ENCODE measurements at places on chromosomes 2 and 18.

- no peak for DNase-seq
Observed at GRCh38 chr2:18855027-18855426, 265.7 kb upstream of the NT5C1B start.

DNA sequence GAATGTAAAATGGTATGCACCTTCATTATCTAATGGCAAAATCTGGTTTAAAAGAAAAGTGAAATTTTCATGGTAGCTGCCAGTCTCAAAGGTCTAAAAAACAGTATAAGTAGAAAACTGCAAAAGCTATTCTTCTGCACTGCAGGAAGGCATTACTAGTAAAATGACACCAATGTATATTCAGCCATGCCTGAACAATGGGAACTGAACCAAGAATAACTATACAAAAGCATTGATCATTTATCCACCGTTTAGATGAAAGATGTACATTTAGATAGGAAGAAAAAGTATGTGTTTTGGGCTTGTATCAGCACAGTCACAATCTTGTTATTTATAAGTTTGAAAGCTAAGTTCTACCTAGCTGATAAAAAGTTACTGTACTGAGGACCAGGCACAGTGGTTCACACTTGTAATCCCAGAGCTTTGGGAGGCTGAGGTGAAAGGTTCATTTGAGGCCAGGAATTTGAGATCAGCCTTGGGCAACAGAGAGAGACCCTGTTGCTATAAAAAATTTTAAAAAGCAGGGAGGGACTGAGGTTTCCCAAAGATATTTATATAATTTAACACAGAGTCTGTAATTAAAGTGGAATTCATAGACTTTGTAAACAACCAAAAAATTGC, 163.1 kb upstream of the WDSUB1 start:
- DNase-seq: no peak

- no peak for DNase-seq
Observed at GRCh38 chr2:149334156-149334555, 3.8 kb downstream of the LYPD6 start.

- DNase-seq: no peak
Observed at GRCh38 chr2:27042159-27042661, 9.3 kb upstream of the AGBL5 start.

GRCh38 chr2:79370976-79371538, 141.8 kb upstream of the CTNNA2 start:
- no peak for DNase-seq

- peak; percentile 25 for DNase-seq
Observed at GRCh38 chr2:157404363-157404762, 39.5 kb downstream of the CYTIP start.

GRCh38 chr2:16322308-16323125, 343.1 kb downstream of the CYRIA start:
- DNase-seq: no peak

DNA sequence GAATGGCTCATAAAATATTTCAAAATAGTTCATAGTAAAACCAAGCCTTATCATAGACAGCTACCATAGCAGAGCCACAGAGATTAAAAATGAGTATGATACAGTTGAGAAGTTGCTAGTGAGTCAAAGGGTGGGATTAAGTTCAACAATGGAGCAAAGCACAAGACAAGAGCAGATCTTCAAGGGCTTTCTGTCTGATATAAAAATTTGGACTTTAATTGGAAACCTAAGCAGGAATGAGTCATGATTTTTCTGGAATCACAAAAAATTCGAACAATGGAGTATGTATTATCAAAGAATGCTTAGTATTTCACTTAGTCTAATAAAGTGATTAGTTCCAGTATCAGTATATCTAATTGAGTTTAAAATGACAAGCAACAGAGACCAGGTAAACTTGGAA, 487.3 kb upstream of the NETO1 start:
- DNase-seq: no peak

DNA sequence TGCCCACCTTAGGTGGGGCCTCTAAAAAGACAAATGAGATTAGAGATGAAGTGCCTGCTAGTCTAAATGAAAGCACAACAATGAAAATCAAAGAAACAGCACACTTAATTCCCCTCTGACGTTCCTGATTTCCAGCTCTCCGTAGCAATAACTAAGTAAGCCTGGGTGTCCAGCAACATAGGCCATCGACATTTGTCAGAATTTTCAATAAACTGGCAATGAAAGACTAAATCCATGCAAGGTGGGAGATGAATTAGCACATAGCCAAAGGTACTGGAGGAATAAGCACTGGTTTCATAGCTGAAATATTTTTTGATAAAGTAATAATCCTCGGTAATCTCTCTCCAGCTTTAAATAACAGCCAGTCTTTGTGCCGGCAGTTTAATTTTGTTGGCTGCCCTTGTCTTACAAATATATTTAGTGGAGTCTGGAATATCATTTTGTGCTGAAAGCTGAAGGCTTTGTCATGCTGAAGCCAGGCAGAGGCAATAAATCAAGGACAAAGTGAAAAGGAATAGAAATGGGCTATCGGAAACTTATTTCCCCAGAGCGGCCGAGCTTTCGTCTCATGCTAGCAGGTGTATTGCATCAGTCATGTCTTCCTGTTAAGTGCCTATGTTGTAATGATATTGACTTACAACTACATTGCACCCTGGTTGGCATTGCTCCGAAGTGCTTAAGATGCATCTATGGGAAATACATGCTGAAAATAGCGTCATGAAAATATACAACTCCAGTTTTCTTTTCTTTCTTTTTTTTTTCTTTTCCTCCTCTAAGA, 790.1 kb downstream of the CNTNAP5 start:
- no peak for DNase-seq

- peak; percentile 7 for DNase-seq
Observed at GRCh38 chr2:66432801-66433694, 1.9 kb upstream of the MEIS1 start.

- no peak for DNase-seq
Observed at GRCh38 chr2:26002632-26003310, 20.5 kb upstream of the KIF3C start.

- no peak for DNase-seq
Observed at GRCh38 chr2:240967681-240968621, 30.5 kb upstream of the SNED1 start.

- no peak for DNase-seq
Observed at GRCh38 chr2:192128655-192129054, 66.1 kb downstream of the TMEFF2 start.

- DNase-seq: no peak
Observed at GRCh38 chr2:239021224-239021623, 173.3 kb downstream of the TWIST2 start.

DNA sequence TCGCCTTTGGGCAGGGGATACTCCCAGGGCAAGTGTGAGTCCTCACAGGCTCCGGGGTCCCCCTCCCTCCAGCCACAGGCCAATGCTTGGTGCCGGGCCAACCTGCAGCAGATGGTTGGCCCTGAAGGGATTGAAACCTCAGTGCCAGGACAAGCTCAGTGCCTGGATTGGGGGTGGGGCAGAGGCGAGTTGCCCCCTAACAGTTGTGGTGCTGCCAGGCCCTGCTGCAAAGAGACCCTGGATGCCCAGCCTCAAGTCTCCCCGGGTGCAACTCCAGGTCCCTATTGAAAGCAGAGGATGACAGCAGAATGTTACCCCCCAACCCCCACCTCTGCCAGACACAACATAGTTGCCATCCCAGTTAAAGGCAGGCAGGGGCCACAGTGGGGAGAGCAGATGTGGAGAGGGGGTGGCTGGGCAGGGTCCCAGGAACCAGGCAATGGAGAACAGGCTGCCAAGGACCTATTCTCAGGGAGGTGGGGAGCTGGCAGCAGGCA, 9.5 kb upstream of the RNF103 start:
- DNase-seq: no peak

- no peak for DNase-seq
Observed at GRCh38 chr2:71721362-71721665, 268.0 kb downstream of the DYSF start.

- DNase-seq: no peak
Observed at GRCh38 chr2:126899616-126900185, 1.0 kb downstream of the TEX51 start.

DNA sequence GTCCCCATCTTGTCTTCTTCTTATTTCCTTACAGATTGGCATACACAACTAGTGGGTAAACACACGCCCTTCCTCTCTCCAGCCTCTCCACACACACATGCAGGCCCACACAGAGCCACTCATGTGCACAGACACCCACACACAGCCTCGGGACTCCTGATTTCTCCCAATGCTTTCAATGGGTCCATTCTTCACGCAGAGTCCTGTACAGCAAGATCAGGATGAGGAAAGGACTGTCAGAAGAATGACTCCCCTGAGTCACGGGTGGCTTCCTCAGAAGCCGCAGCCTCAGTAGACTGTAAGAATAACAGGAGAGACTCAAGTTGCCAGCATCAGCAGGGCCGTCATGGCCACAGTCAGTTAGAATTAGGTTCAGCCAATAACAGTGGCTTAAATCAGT, 109.1 kb upstream of the GLI2 start:
- DNase-seq: no peak

DNA sequence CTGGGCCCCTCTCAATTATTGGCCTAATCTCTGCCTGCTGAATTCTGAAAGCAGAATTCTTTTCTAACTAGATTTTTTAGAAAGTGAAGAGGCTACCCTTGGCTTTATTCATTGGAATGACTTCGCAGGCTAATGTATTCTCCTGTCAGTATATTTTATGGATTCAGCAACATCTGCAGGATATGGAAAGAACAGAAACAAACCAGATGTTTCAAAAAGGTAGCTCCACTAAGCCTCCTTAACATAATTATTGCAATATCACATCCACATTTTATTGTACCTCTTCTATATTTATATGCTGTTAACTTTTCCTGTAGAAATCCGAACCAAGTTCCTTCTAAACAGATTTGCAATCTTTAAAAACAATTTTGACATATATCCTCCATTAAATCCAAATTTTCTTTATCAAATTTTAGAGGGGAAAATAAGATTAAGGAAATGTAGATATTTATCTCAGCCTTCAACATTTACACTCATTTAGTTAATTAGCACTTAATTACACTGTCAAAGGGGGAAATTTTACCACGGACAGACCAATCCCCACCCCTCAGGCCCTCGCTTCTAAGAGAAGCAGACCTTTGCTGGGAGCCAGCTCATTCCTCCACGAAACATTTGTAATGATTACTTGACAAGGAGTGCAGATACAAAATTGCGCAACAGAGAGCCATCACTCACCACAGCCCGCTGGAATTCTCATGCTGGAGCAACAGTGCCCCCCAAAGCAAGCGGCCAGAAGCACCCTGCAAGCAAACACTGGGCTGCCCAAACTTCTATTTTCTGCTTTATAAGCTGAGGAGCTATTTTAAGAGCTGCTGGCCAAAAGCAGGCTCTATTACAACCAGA, 253.4 kb downstream of the ETAA1 start:
- DNase-seq: no peak

DNA sequence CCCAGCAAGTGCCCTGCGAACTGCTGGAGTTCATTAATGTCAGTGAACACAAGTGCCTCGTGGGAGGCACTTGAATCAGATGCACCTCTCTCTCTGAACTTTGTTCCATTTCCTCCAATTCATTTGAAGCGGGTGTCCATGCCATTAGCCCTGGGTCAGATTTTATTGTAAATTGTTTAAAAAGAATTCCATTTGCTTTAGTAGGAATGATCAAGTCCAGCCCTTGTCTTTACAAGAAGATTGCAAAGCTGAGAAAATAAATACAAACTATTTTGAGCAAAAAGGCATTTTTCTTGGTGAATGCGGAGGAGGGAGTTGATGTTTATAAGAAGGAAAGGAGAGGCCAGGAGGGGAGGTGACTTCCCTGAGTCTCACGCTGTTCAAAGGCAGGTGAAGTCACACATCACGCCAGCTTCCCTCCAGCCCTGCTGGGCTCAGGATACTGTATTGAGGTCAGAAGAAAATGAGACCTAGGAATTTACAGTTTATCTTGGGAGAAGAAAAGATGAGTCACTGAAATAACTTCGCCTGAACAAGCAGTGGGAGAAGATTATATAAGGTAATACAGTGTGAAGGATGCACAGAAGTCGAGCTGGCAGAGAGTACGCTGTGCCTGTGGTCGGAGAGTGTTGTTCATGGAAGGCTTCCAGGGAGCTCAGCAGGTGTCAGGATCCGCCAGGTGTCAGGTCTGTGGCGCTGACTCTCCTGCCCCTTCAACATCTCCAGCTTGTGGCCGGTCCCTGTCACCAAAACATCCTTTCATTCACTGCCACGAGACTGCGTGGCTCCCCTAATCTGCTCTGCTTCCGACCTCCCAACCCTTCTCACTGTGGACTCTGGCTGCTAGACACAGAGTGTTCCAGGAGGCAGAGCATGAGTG, 36.5 kb downstream of the EFR3B start:
- DNase-seq: no peak

GRCh38 chr2:157411624-157412336, 32.1 kb downstream of the CYTIP start:
- no peak for DNase-seq

DNA sequence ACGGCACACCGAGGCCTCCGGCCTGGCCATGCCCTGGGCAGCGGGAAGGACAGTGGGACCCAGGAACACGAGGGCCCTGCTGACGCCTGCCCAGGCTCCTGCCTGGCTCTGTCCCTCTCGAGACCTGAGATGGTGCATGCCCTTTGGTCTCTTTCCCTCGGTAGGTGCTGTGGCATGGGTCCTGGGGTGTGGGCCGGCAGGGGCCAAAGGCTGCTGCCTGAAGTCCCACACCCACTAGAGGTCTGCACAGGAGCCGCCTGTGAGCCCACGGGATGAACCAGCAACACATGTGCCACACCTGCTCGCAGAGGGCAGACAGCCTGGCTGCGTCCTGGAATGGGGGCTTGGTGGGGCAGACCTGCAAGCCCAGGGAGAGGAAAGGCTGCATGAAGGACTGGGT, 73.3 kb downstream of the NDUFA10 start:
- no peak for DNase-seq

DNA sequence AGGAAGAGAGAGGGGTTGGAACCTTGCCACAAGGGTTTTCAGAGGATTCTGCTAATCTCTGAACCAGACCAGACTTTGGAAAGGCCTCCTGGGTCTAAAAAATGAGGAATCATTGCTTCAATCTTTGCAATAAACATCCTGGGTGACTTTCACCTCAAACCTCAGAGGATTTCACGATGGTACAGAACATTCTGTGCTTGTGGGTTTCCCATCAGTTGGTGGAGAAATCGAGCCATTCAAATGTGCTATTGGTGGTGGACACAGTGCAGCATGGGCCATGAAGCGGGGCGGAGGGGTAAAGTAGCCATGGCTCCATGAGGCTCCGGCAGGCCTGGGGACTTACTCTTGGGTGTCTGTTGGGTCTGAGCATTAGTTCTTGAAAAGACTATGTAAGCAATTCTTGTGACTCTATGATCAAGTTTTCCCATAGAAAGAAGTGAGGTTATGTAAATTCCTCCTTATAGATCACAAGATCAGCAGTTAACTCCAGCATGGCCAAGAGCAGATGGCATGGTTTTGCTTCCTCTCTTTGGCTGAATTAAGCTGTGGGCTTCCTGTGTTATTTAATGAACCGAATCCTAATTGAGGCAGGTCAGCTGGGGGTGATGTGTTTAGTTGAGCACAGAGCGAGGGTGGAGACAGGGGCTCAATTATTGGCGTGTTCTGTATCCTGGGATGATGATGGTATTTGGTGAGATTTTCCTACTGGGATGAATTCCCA, 1.9 kb upstream of the IL1R2 start:
- DNase-seq: no peak

- DNase-seq: no peak
Observed at GRCh38 chr2:127879899-127880298, 5.9 kb downstream of the AMMECR1L start.

- no peak for DNase-seq
Observed at GRCh38 chr2:137937778-137938177, 26.5 kb upstream of the HNMT start.
